ENCODE measurements at places on chromosomes 3 and 15. TPM values are rescaled to one million over a fixed set of nuclear protein-coding genes. Genes with fewer than 3 reads are reported as not detected.
A peak's percentile ranks its signal among the peaks of the same experiment; 100 is the strongest.

- H3K27me3 ChIP-seq: no peaks in the 10 kb centered on the region
- peak; percentile 23 for DNase-seq
- H3K36me3 ChIP-seq: peaks cover 43% of the 10 kb centered on the region
- H3K4me3 ChIP-seq: peak overlapping the region; percentile 94
Observed at GRCh38 chr15:88622605-88622975, 1.4 kb downstream of the AEN start.

GRCh38 chr3:123076496-123077418 is 9.9 kb downstream of the PDIA5 start:
- H3K27ac ChIP-seq: no peak overlapping the region
- H3K36me3 ChIP-seq: no peaks in the 10 kb centered on the region
- peaks cover 12% of the 10 kb centered on the region for H3K4me1 ChIP-seq
- DNase-seq: no peak
- no peak overlapping the region for H3K4me3 ChIP-seq

DNA sequence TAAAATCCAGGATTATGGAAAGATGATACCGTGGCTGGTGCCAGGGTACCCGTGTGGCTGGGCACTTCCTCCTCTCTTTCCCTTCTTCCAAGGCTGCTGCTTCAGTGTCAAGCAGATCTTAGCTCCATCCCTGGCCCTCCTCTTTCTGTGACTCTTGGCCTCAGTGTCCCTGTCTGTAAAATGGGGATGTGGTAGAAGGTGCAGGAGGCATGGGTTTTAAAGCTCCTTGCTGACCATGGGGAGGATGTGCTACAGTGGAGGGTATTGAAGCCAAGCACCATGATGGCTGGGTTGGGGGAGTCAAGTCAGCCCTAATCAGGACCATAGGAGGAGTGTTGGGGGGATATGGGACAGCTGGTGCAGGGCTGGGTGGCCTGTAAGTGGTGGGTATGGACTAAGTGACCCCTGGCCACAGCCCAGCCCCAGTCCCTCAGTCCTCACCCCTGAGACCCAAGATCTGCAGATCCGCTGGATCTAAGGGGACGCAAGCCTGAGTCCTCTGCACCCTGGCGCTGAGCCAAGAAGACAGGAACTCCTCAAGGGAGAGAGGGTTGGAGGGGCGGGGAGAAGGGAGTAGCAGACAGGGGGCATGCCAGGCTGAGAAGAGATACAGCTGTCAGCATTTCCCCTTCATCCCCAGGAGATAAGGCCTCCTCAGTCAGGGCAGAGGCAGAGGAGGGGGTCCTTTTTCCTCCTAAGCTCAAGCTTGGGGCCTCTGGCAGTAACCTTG is 12.0 kb downstream of the PTH1R start:
- H3K27me3 ChIP-seq: peaks cover 46% of the 10 kb centered on the region
- H3K4me1 ChIP-seq: peaks cover 2% of the 10 kb centered on the region
- H3K27ac ChIP-seq: no peak overlapping the region
- DNase-seq: no peak
- no peak overlapping the region for H3K4me3 ChIP-seq

TIMMDC1 gene
- 93.7 TPM for total RNA-seq

ATP13A5 gene
- not detected for total RNA-seq

DNA sequence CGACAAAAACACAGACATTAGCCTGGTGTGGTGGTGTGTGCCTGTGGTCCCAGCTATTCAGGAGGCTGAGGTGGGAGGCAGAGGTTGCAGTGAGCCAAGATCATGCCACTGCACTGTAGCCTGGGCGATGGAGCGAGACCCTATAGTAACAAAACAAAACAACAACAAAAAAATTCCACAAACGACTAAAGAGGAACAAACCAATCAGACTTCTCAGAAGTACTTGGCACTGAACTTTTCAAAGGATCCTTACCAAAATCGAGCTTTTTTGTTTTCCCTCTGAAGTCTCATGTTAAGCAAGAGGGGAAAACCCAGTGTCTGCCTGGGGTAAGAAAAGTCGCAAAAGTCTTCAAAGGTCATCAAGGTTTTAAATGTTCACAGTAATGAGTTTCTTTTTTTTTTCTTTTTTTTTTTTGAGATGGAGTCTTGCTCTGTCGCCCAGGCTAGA is 30.1 kb upstream of the TFRC start:
- DNase-seq: peak; percentile 58
- H3K4me3 ChIP-seq: peak overlapping the region; percentile 33
- no peaks in the 10 kb centered on the region for H3K27me3 ChIP-seq
- peaks cover 19% of the 10 kb centered on the region for H3K4me1 ChIP-seq
- H3K27ac ChIP-seq: peak overlapping the region; percentile 84
